ENCODE measurements at places on chromosomes 16 and 17.

DNA sequence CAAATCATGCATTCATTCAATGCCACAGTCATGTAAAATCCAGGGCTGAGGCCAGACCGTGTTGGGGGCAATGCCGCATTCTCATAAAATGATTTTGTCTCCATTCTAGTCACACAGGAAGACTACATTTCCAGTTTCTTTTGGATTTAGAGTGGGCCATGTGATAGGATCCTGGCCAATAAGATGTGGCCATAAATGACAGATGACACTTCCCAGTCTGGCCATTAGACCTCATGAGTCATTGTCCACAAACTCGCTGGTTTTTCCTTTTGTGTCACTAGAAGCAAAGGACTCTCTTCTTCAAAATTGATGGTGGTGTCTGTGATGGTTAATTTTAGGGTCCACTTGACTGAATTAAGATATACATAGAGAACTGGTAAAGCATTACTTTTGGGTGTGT is 352.3 kb downstream of the UTP18 start:
- DNase-seq, result no peak

DNA sequence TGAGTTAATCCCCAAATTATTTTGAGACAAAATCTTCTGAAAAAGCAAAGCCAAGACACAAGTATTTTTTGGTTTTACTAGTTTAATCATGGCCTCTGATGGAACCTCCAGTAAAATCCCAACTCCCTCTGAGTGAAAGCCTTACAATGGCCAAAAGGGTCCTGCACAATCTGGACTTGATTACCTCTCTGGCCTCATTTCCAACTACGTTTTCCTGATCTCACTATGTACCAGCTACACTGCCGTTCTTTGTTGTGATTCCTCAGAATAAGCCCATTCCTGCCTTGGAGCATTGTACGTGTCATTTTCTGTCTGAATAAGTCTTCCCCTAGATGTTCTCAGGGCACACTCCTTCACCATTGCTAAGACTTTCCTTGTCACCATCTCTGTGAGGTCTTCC is 37.3 kb downstream of the SPOP start:
- DNase-seq, result no peak

DNA sequence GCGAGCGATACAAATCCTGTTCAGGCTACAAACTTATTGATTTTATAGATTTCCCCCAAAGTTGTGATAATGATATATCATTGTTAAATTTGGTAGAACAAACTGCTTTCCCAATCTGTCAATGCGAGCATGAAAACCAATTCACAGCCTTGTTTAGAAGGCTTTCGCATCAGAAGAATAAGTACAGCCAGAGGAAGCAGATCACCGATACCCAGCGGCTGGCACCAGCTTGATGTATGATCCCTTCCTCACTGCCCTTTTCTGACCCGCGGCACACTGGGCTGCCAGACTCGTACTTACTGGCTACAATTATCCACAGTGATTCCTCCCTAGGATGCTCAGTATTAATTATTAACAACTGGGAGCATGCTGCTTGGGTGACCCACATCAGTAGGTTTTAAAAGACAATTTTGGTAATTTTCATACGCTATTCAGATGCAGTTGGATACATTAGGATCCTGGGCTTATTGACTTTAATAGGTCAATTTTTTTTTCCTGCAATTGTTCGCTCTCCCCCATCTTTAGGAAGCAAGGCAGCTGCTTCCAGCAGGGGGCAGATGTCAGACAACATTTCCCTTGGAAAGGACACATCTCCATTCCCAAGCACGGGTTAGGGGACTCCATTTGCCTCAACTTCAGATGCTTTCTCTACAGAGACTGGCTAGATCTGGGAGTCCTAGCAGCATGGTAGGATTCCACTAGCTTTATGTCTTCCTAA is 582.7 kb upstream of the PSMD7 start:
- DNase-seq, result no peak

GRCh38 chr17:68094481-68095078 is 59.0 kb downstream of the KPNA2 start:
- DNase-seq, result no peak

DNA sequence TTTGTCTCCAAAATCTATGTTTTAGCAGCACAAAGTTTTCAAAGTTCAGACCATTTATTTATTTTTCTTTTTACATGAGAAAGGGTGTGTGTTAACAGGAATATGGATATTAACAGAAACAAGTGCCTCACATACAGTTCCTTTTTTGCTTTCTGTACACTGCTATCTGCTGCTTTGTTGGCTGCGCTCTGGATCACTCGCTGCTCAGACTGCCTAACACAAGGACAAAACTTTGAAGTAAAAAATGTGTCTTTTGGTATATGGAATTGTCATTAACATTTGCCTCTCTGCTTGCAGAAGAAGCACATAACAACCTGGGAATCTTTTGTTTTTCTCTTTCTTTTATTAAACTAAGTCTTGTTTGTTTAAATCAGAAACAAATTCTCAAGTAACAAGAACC is 262.8 kb downstream of the ZFHX3 start:
- DNase-seq, result no peak

GRCh38 chr17:7912927-7913524 is 3.1 kb downstream of the RNF227 start:
- DNase-seq, result no peak

- DNase-seq, result no peak
Measured at GRCh38 chr16:88552815-88553214, 17.4 kb upstream of the ZC3H18 start.

- no peak for DNase-seq
Measured at GRCh38 chr17:737561-738113, 5.2 kb downstream of the TLCD3A start.

DNA sequence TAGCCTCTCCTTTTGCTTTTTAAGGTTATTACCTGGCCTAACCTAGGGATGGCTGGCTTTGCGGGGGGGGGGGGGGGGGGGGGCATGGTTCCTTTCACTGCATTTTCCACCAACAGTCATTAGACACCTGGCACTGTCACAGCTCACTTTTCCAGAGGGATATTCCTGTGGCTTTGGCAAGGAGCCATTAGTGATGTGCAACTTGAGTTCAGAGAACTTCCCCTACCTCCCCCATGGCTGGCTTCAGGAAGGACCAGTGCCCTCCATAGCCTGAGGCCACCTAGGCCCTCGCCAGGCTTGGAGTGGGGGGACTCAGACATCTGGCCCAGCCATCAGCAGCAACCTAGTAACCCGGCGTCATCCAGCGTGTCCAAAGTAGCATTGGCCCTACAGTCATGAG is 234.6 kb downstream of the CPPED1 start:
- no peak for DNase-seq

DNA sequence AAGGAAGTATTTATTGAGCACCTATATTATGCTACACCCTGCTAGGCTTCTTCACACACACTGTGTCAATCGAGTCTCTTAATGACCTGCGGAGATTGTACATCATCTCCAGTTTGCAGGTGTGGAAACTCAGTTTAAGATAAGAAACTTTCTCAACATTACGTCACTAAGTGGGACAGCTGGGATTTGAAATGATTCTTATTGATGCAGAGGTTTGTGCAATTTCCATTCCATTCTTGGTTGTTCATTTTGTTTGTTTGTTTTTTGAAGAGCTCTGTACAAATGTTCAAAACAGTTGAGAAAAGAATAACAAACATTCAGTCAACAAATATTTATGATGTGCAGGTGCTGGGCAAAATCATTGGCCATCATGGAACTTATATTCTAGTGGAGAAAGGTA is 84.8 kb downstream of the MAP2K6 start:
- DNase-seq, result no peak

- no peak for DNase-seq
Measured at GRCh38 chr17:59542960-59543635, 22.3 kb upstream of the DHX40 start.

DNA sequence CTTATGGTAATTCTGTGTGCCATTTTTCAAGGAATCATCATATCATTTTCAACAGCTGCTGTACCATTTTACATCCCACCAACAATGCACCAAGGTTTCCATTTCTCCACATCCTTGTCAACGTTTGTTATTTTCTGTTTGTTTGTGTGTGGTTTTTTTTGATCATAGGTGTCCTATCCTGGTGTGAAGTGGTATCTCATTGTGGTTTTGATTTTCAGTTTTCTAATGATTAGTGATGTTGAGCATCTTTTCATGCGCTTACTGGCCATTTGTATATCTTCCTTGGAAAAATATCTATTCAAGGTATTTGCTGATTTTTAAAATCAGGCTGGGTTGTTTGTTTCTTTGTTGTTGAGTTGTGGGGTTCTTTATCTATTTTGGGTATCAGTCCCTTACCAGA is 15.0 kb downstream of the CHD9 start:
- no peak for DNase-seq

DNA sequence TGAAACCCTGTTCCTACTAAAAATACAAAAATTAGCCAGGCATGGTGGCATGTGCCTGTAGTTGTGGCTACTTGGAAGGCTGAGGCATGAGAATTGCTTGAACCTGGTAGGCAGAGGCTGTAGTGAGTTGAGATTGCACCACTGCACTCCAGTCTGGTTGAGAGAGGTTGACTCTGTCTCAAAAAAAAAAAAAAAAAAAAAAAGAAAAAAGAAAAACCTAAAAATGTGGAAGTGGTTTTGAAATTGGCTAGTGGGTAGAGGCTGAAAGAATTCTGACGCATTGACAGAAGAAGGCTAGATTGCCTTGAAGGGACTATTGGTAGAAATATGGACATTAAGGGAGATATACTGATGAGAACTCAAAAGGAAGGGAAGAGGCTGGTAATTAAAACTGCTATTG is 33.6 kb upstream of the CPPED1 start:
- DNase-seq, result no peak

DNA sequence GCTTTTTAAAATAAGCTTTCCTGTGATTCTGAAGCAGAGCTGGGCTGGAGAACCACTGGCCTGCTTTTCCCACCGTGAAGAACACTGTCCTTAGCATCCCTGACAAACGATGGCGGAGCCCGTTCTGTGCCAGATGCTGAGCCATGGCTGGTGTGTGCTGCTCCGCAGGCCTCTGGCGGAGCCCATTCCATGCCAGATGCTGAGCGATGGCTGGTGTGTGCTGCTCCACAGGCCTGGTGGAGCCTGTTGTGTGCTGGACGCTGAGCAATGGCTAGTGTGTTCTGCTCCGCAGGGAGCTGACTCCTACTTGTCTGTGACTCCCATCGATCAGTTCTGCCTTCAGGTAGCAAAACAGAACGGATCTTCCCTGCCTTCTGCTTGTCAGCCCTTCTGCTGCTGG is 4.3 kb downstream of the ENDOV start:
- no peak for DNase-seq

- no peak for DNase-seq
Measured at GRCh38 chr17:28372203-28372944, 880 bp downstream of the SARM1 start.

GRCh38 chr17:78111016-78111726 is 17.4 kb downstream of the TMC6 start:
- no peak for DNase-seq

DNA sequence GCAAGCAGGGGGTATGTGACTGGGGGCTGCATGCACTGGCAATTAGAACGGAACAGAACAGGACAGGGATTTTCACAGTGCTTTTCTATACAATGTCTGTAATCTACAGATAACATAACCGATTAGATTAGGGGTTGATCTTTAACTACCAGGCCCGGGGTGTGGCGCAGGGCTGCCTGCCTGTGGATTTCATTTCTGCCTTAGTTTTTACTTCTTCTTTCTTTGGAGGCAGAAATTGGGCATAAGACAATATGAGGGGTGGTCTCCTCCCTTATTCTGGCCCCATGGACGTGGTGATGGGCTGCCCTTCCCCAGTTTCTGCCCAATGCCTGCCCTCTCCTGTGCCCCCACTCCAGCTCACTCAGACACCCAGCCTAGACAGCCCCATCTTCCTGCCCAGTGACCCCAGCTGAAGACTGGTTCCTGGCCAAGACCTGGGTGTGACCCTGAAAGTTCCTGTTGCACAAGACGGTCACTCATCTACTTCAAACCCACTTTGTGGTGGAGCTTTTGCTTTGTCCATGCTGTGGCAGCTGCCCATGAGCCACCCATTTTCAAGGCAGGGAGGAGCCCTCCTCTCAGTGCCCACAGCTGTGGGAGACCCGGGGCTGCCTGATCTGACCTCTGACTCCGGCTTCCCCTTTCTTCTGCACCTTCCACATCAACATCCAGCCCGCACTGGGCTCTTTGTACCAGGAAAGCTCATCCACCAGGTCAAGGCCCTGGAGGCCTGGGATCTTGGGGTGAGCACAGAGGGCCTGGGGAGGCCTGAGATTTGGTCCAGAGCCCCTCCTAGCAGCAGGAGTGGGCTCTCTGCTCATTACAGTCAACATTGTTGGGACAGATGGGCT is 18.6 kb downstream of the ALOX12B start:
- peak; percentile 17 for DNase-seq

DNA sequence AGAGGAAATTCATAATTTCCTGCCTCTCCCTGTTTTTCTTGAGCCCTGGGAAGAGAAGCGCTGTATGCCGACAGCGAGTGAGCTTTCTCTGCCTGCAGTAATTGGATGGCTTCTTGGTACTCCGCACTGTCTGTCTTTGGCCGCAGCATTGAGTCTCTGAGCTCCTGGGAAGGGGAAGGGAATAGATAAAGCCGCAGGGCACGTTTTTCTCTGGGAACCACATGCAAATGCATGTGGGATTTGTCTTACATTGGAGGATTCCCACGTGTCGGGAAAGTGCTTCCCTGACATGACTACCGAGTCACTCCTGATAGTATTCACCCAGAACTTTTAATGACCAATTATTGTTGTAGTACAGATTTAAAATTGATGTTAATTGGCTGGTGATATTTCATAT is 385.9 kb downstream of the CPPED1 start:
- DNase-seq, result no peak

GRCh38 chr17:44345454-44346026 is 438 bp downstream of the GRN start:
- DNase-seq, result peak; percentile 28

- no peak for DNase-seq
Measured at GRCh38 chr16:51168755-51169154, 17.7 kb upstream of the SALL1 start.

- DNase-seq, result peak; percentile 52
Measured at GRCh38 chr16:57519796-57520360, 16.5 kb downstream of the CCDC102A start.

DNA sequence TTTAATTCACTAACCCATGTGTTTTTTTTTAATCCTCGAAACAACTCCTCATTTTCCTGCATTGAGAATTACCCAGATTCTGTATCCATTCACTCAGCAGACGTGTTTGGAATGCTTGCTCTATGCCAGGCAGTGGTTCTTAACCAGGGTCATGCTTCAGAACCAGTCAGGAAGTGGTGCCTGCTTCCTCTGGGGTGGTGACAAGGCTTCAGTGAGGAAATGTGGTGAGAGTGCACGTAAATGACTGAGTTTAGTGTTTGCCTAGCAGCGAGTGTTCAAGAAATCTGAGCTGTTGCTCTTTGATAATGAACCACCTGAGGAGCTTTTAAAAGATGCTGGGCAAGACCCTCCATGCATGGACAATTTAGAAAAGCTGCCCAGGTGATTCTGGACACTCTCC is 9.9 kb downstream of the ZFP90 start:
- DNase-seq, result no peak

DNA sequence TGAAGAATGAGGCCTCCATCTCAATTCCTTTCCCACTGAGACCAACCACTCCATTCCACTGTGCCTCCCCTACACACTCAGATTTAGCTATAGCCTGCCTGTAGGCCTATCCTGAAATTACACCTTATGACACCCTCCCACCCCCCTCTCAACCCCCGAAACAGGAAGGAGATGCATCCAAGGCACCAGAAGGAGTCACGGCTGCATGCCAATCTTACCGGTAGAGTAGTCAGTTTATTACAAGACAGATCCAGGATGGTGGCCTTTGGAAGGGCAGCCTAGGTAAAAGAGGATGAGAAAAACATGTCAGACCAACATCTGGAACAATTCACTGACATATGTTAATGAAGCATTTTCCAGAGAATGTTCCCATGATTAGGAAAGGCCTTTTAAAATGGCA is 2.6 kb downstream of the LRRC59 start:
- no peak for DNase-seq

- no peak for DNase-seq
Measured at GRCh38 chr16:88782454-88783390, 2.3 kb downstream of the PIEZO1 start.
